Vagina (tissue), 2 donors: ENCODE measurements at places on chromosomes 6 and 20.

DNA sequence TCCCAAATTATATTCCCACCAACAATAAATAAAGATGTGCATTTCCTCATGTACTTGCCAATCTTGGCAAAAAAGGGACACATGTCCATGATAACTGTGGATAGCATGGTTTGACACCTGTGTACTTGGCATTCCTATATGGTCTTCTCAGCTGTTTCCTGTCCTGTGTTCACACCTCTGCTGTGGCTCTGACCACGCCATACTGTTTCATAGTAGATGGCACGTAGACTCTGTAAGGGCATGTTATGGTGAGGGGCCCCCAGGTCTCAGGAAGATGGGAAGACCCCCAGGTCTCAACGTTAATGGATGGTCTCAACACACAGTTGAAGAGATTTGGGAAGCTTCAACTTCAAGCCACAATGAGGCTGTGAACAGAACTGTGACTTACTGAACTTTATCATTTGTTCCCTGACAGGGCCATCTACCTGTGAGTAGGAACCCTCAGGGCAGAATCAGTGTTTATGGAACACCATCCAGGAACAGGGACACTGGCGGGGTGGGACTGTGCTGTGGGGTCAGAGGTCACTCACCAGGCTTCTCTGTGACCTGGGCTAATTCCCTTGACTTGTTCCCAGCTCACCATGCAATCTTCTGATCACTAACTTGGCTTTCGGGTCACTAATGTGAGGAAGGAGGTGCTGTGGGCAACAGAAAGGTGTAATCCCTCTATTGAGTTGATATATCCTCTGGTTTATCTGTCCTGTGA is 11.8 kb downstream of the ZBTB24 start:
- H3K4me1 ChIP-seq, result peaks cover under 1% of the 10 kb centered on the region
- no peak overlapping the region for H3K4me3 ChIP-seq
- no peak overlapping the region for H3K27ac ChIP-seq
- DNase-seq, result peak; percentile 60
- H3K27me3 ChIP-seq, result no peaks in the 10 kb centered on the region

GRCh38 chr20:9600562-9600961 is 86.2 kb downstream of the LAMP5 start:
- H3K27ac ChIP-seq, result no peak overlapping the region
- DNase-seq, result no peak
- no peak overlapping the region for H3K4me3 ChIP-seq
- H3K4me1 ChIP-seq, result no peaks in the 10 kb centered on the region

GRCh38 chr20:32466739-32467505 is 108.8 kb downstream of the ASXL1 start:
- no peak overlapping the region for H3K27ac ChIP-seq
- no peaks in the 10 kb centered on the region for H3K36me3 ChIP-seq
- H3K4me3 ChIP-seq, result no peak overlapping the region
- DNase-seq, result no peak
- no peaks in the 10 kb centered on the region for H3K27me3 ChIP-seq
- peaks cover 51% of the 10 kb centered on the region for H3K4me1 ChIP-seq

DNA sequence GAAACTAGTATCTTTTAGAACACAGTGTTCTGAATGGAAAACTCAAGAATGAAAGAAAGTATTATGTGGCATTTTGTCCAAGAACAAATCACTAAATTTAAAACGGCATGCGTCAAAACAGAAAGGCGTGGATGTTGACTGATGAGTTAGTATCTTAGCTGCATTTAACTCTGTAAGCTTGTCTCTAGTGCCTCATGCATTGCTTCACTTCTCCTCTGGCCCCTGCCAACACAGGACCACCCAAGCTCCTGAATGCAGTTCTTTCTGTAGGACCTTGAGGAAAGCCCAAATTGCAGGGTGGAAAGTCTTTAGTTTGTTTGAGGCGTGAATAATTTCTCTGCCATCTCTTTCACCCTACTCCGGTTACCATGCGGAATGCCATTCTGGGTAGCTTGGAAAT is 632.2 kb downstream of the COL12A1 start:
- DNase-seq, result no peak
- H3K36me3 ChIP-seq, result no peaks in the 10 kb centered on the region
- no peaks in the 10 kb centered on the region for H3K27me3 ChIP-seq
- no peak overlapping the region for H3K4me3 ChIP-seq
- no peak overlapping the region for H3K27ac ChIP-seq

- no peaks in the 10 kb centered on the region for H3K36me3 ChIP-seq
- no peaks in the 10 kb centered on the region for H3K27me3 ChIP-seq
- no peak for DNase-seq
- H3K4me1 ChIP-seq, result no peaks in the 10 kb centered on the region
- H3K4me3 ChIP-seq, result no peak overlapping the region
Observed at GRCh38 chr6:63295553-63296194, 24.1 kb downstream of the LGSN start.

DNA sequence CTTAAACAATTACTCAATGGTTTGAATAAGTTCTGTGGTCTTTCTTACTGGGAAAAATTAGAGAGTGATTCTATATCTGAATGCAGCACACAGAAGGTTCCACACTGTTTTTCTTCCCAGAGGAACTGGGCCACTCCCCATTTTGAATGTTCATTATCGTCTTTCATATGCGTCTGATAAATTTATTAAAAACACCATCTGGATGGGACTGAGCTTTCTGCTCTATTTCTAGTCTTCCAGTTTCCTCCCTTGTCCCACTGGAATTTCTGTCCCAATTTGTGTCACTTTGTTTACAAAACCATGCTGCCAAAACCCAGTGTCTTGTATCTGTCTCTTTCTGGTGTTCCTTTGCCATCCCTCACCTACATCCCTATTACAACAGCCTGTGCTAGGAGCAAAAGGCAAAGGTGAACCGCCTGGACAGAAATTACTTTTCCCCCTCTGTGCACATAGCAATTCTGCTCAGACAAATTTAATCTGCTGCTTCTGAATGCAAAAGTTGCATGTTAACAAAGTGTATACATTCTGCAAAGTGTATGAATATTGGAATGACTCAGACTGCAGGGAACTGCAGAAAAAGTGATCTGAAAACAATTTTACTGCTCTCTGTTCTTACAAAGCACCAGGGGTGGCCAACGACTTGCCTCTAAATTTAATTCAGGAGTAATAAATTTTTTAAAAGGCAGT is 333.6 kb downstream of the BTBD9 start:
- DNase-seq, result no peak
- H3K36me3 ChIP-seq, result no peaks in the 10 kb centered on the region
- no peak overlapping the region for H3K27ac ChIP-seq
- H3K27me3 ChIP-seq, result no peaks in the 10 kb centered on the region
- H3K4me3 ChIP-seq, result no peak overlapping the region

- H3K4me1 ChIP-seq, result no peaks in the 10 kb centered on the region
- H3K27ac ChIP-seq, result no peak overlapping the region
- H3K4me3 ChIP-seq, result no peak overlapping the region
- peaks cover 5% of the 10 kb centered on the region for H3K36me3 ChIP-seq
- DNase-seq, result no peak
- no peaks in the 10 kb centered on the region for H3K27me3 ChIP-seq
Observed at GRCh38 chr20:51510936-51511605, 31.4 kb downstream of the NFATC2 start.

GRCh38 chr20:32457479-32457986 is 99.4 kb downstream of the ASXL1 start:
- peak overlapping the region; percentile 57 for H3K4me3 ChIP-seq
- H3K27ac ChIP-seq, result peak overlapping the region; percentile 2
- H3K27me3 ChIP-seq, result no peaks in the 10 kb centered on the region

- H3K27me3 ChIP-seq, result no peaks in the 10 kb centered on the region
- H3K4me1 ChIP-seq, result peaks cover 7% of the 10 kb centered on the region
- H3K27ac ChIP-seq, result no peak overlapping the region
- DNase-seq, result no peak
Observed at GRCh38 chr6:152164957-152165356, 357.5 kb downstream of the ESR1 start.

DNA sequence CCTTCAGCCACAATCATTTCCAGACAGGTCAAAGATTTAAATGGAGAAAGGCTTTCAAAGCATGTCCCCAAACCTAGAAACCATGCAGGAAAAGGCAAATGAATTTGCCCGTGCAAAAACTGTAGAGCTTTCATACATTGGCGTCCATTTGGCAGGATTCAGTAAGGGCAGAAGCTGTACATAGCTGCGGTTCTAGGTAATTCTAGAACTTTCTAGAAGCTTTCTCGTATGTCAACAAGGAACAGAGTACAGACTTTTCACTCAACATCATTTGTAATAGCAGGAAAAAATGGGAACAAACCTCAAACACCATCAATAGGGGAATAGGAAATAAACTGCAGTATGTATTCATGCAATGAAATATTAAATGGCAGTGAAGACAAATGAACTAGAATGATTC is 11.1 kb upstream of the MAPK13 start:
- peaks cover 50% of the 10 kb centered on the region for H3K4me1 ChIP-seq
- no peak overlapping the region for H3K4me3 ChIP-seq
- no peaks in the 10 kb centered on the region for H3K27me3 ChIP-seq
- no peak for DNase-seq
- H3K27ac ChIP-seq, result no peak overlapping the region
- no peaks in the 10 kb centered on the region for H3K36me3 ChIP-seq

- H3K27ac ChIP-seq, result no peak overlapping the region
- H3K27me3 ChIP-seq, result no peaks in the 10 kb centered on the region
Observed at GRCh38 chr20:38836991-38837390, 31.5 kb downstream of the PPP1R16B start.

DNA sequence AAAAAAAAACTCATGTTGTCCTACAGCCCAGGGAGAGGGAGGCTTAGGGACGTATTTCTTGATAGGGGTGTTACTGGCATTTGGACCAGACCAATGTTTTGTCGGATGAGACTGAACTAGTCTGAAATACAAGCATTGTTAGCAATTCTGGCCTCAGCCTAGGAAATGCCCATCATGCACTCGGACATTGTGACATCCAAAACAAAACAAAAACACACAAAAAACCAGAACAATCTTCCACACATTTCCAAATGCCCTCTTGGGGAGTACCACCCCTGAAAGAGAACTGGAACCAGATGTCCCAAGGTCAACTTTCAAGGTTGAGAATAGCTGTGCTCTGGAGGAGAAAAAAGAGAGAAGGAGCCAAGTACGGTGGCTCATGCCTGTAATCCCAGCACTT is 299.1 kb upstream of the JARID2 start:
- H3K4me3 ChIP-seq, result no peak overlapping the region
- DNase-seq, result no peak
- H3K27ac ChIP-seq, result no peak overlapping the region

DNA sequence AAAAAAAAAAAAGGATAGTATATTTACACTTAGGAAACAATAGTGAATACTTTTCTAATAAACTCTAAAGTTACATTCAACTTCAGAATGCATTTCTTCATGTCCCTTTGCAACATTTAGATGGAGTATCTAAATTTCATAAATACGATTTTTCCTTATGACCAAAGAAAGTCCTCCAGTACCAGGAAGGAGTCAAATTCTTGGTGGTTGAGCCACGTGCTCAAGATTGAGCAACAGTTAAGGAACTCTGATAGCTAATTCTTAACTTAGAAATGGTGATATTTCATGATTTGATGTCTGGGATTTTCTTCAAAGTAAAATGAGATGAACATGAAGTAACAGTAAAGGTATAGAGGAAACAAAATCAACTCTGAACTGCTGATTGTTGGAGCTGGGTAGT is 92.7 kb downstream of the SASH1 start:
- peaks cover 16% of the 10 kb centered on the region for H3K4me1 ChIP-seq
- H3K27me3 ChIP-seq, result no peaks in the 10 kb centered on the region
- H3K27ac ChIP-seq, result no peak overlapping the region
- no peaks in the 10 kb centered on the region for H3K36me3 ChIP-seq
- no peak for DNase-seq

GRCh38 chr20:24718696-24719095 is 230.4 kb upstream of the CST7 start:
- no peaks in the 10 kb centered on the region for H3K4me1 ChIP-seq
- no peak overlapping the region for H3K4me3 ChIP-seq
- H3K27me3 ChIP-seq, result no peaks in the 10 kb centered on the region
- no peak for DNase-seq
- no peak overlapping the region for H3K27ac ChIP-seq

- no peaks in the 10 kb centered on the region for H3K27me3 ChIP-seq
- H3K4me3 ChIP-seq, result no peak overlapping the region
- H3K27ac ChIP-seq, result no peak overlapping the region
- H3K36me3 ChIP-seq, result no peaks in the 10 kb centered on the region
Observed at GRCh38 chr6:38068854-38069590, 249.5 kb downstream of the ZFAND3 start.

- no peak for DNase-seq
- H3K4me3 ChIP-seq, result peak overlapping the region; percentile 51
- peaks cover 43% of the 10 kb centered on the region for H3K4me1 ChIP-seq
- peak overlapping the region; percentile 87 for H3K27ac ChIP-seq
- no peaks in the 10 kb centered on the region for H3K27me3 ChIP-seq
Observed at GRCh38 chr6:169250660-169251059, 3.0 kb downstream of the THBS2 start.

DNA sequence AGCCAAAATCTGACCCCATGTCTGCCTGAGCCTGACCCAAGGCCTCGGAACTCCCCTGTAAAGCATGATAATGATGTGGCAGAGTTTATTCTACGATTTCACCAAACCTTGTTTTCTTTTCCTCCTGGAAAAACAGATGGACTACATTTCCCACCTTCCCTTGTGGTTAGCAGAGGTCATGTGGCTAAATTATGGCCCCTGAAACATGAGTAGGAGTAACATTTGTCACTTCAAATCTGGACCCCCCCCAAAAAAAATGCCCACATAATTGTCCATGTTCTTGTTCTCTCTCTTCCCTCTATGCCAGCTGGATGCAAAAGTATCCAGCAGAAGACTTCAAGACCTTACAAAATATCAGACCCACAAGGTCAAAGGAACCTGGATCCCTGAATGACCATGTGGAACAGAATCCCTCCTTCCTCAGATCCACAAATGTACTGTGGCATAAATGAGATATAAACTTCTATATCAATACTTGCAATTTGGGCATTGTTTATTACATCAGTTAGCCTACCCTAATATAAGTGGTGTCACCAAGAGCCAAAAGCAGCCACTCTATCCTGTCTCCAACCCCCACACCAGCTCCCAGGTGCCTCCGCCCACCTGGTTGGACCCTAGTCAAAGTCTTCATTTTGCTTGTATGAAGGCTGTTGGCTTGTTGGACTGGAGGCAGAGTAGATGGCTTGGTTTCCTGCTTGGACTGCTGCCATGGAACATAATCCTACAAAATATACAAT is 1.4 kb downstream of the C20orf96 start:
- no peaks in the 10 kb centered on the region for H3K36me3 ChIP-seq
- no peak overlapping the region for H3K27ac ChIP-seq
- H3K27me3 ChIP-seq, result no peaks in the 10 kb centered on the region
- H3K4me1 ChIP-seq, result peaks cover 18% of the 10 kb centered on the region
- no peak for DNase-seq

- H3K27ac ChIP-seq, result no peak overlapping the region
- H3K4me3 ChIP-seq, result no peak overlapping the region
- no peaks in the 10 kb centered on the region for H3K36me3 ChIP-seq
- H3K4me1 ChIP-seq, result no peaks in the 10 kb centered on the region
- no peaks in the 10 kb centered on the region for H3K27me3 ChIP-seq
- no peak for DNase-seq
Observed at GRCh38 chr20:61766921-61767610, 298.6 kb downstream of the TAF4 start.

DNA sequence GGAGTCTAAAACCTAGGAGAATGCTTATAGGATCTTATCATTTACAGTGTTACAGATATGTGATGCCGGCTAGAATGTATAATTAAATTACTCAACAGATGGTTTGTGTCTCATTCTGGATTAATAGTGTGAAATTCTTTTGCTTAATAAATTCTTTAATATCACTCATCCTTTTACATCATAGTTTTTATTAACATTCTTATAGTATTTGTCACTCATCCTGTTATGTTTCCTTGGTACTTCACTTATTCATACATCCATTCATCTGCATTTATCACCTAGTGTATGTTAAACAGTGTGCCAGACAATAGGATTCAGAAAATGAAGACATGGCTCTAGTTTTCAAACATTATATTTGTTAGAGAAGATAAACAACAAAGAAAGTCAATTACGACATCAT is 468.7 kb downstream of the FRK start:
- H3K27ac ChIP-seq, result no peak overlapping the region
- H3K4me1 ChIP-seq, result no peaks in the 10 kb centered on the region
- H3K36me3 ChIP-seq, result no peaks in the 10 kb centered on the region
- DNase-seq, result no peak
